ENCODE measurements at places on chromosomes 1 and 21. TPM values are rescaled to one million over a fixed set of nuclear protein-coding genes. Genes with fewer than 3 reads are reported as not detected.

VWA5B1 gene
- under 0.01 TPM for total RNA-seq

FBXO2 gene
- total RNA-seq, result 10.8 TPM

MROH7 gene
- 20.8 TPM for total RNA-seq

KCNH1 gene
- 0.42 TPM for total RNA-seq

FAM43B gene
- total RNA-seq, result 2.2 TPM

PAX7 gene
- not detected for total RNA-seq

FMO5 gene
- total RNA-seq, result 2.3 TPM

RYR2 gene
- total RNA-seq, result 29.8 TPM

ITLN2 gene
- not detected for total RNA-seq

F5 gene
- not detected for total RNA-seq

MPL gene
- not detected for total RNA-seq

AJAP1 gene
- total RNA-seq, result 0.66 TPM

CELA2B gene
- total RNA-seq, result not detected

CAMK1G gene
- total RNA-seq, result 0.13 TPM

PKP1 gene
- total RNA-seq, result 0.83 TPM

LORICRIN gene
- total RNA-seq, result not detected

VANGL2 gene
- total RNA-seq, result 5.8 TPM

MYBPH gene
- not detected for total RNA-seq

CD46 gene
- total RNA-seq, result 69.1 TPM

RNU5D-1 gene
- total RNA-seq, result not detected

GOLT1A gene
- 0.83 TPM for total RNA-seq

SFT2D2 gene
- 29.1 TPM for total RNA-seq

KLHDC7A gene
- total RNA-seq, result not detected
